Left lung (tissue), 14 donors: ENCODE measurements at places on chromosomes 4 and X. TPM values are rescaled to one million over a fixed set of nuclear protein-coding genes. Genes with fewer than 3 reads are reported as not detected.

ANKRD50 gene
- 40.7 TPM for total RNA-seq

LIN54 gene
- total RNA-seq, result 10.3 TPM

CFAP99 gene
- total RNA-seq, result 2.6 TPM

CFAP299 gene
- not detected for total RNA-seq

EREG gene
- 3.6 TPM for total RNA-seq

GRIA3 gene
- 0.37 TPM for total RNA-seq

STATH gene
- total RNA-seq, result not detected

DNA sequence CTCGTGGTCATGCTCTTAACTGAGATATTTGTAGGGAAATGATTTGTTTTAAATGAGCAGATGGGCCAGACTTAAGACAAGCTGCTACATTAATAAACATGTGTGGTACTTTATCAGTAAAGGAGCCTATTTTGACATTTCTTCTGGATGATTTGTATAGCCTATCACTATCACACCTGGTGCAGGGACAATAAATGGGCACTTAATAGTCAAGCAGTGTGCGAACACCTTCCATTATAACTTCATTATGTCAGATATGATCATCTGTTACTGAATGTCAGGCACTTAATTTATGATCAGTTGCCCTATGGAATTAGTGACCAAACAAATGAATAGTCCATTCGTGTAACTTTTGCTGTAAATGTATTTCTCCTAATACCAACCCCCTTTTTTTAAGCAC is 628.8 kb downstream of the ADGRL3 start:
- no peaks in the 10 kb centered on the region for H3K27me3 ChIP-seq
- H3K4me1 ChIP-seq, result no peaks in the 10 kb centered on the region
- no peak overlapping the region for H3K27ac ChIP-seq
- no peaks in the 10 kb centered on the region for H3K36me3 ChIP-seq
- DNase-seq, result no peak

DNA sequence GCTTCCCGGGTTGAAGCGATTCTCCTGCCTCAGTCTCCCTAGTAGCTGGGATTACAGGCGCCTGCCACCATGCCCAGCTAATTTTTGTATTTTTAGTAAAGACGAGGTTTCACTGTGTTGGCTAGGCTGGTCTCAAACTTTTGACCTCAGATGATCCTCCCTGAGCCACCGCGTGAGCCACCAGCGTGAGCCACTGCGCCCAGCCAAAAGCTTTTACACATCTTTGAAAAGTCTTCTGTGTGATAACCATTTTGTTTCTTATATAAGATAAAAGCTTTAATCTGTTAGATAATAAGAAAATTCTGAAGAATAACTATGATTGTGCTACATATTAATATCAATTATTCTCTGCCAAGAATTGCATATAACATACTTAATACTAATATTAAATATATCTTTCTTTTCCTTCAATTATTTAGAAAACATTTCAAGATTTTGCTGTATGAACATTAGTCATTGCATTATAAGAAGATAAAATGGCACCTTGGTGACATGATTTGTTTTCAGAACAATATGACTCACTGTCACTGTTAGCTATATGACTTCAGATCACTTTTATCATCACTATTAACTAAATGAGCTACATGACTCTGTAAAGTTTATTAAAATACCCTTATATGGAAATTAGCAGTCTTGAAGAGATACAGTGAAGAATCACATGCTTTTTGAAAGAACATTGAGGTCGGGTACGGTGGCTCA is 33.4 kb downstream of the RUFY3 start:
- no peaks in the 10 kb centered on the region for H3K4me1 ChIP-seq
- H3K27ac ChIP-seq, result peak overlapping the region; percentile 26
- DNase-seq, result no peak
- H3K27me3 ChIP-seq, result no peaks in the 10 kb centered on the region
- H3K4me3 ChIP-seq, result no peak overlapping the region
- no peaks in the 10 kb centered on the region for H3K36me3 ChIP-seq

DNA sequence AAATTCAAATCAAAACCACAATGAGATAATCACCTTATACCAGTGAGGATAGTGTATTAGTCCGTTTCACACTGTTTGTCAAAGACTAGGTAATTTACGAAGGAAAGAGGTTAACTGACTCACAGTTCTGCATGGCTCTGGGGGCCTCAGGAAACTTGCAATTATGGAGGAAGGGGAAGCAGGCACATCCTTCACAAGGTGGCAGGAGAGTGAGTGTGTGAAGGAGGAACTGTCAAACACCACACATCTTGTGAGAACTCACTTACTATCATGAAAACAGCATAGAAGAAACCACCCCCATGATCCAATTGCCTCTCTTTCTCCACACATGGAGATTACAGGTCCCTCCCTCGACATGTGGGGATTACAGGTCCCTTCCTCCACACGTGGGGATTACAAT is 54.7 kb upstream of the TRPC5 start:
- H3K36me3 ChIP-seq, result no peaks in the 10 kb centered on the region
- H3K4me3 ChIP-seq, result no peak overlapping the region
- H3K27ac ChIP-seq, result no peak overlapping the region
- no peak for DNase-seq
- H3K4me1 ChIP-seq, result no peaks in the 10 kb centered on the region

DNA sequence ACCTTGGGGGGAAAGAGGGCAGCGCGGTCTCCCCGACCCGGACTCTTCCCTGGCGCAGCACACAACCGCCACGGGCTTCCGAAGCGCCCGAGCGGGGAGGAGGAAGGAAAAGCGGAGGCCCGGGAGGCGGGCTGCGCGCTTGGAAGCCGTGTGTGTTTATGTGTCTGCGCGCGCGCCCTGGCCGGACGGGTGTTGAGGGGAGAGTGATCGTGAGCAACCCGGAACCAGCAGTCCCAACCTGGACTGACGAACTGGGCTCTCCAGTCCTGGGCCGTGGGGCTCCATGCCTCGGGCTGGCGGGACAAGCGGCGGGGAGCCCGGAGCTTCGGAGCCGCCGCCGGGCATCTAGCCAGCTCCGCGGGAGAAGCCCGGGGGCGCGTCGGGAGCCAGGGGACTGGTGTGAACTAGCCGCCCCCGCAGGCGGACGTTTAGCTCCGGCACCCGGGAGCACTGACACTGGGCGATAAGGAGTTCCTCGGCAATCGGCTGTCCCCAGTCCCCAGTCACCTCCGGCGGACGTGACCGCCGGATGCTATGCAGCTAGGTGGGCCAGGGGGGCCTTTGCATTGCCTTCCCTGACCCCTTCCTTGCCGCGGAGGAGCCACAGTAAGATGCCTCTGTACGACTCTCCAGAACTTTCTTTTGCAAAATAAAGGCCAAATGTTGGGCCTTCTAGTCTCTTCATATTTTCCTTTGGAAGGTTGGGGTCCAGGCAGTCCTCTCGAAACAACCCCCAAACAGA is 74.8 kb upstream of the BCOR start:
- DNase-seq, result peak; percentile 89
- peak overlapping the region; percentile 78 for H3K27ac ChIP-seq
- H3K4me1 ChIP-seq, result peaks cover 6% of the 10 kb centered on the region
- no peaks in the 10 kb centered on the region for H3K27me3 ChIP-seq
- no peaks in the 10 kb centered on the region for H3K36me3 ChIP-seq
- peak overlapping the region; percentile 25 for H3K4me3 ChIP-seq

- H3K27ac ChIP-seq, result no peak overlapping the region
- no peaks in the 10 kb centered on the region for H3K27me3 ChIP-seq
- no peak overlapping the region for H3K4me3 ChIP-seq
- no peaks in the 10 kb centered on the region for H3K36me3 ChIP-seq
- no peak for DNase-seq
These were observed 172.5 kb downstream of the PCDH18 start for GRCh38 chr4:137359691-137360315.

- no peak overlapping the region for H3K4me3 ChIP-seq
- H3K27ac ChIP-seq, result no peak overlapping the region
- H3K36me3 ChIP-seq, result no peaks in the 10 kb centered on the region
- H3K4me1 ChIP-seq, result no peaks in the 10 kb centered on the region
These were observed 130.2 kb downstream of the SH2D1A start for GRCh38 chrX:124476562-124476961.

GRCh38 chr4:89371614-89372013 is 64.0 kb upstream of the GPRIN3 start:
- H3K27ac ChIP-seq, result no peak overlapping the region
- H3K4me1 ChIP-seq, result no peaks in the 10 kb centered on the region
- no peaks in the 10 kb centered on the region for H3K27me3 ChIP-seq
- H3K4me3 ChIP-seq, result no peak overlapping the region

DNA sequence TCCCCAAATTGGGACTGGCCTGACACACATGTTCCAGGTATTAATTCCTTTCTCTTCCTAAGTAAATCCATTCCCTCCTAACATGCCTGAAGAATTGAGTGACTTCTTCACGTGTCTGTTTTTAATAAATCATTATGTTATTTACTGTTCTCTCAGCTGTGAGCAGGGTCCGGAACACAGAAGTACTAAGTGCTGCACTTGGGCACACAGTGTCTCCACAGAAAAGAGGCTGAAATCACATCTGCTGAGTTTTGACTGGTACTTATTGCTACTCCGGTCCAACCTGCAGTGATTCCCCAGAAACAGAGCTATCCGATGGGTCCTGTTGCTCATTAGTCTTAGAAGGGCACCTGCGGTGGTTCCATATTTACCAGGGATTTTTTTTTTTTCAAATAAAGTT is 202.6 kb downstream of the RBM46 start:
- H3K4me3 ChIP-seq, result no peak overlapping the region
- no peaks in the 10 kb centered on the region for H3K36me3 ChIP-seq
- no peaks in the 10 kb centered on the region for H3K27me3 ChIP-seq

GRCh38 chrX:149629730-149630387 is 1.7 kb downstream of the TMEM185A start:
- H3K4me1 ChIP-seq, result no peaks in the 10 kb centered on the region
- DNase-seq, result no peak
- H3K4me3 ChIP-seq, result peak overlapping the region; percentile 71
- no peaks in the 10 kb centered on the region for H3K27me3 ChIP-seq
- H3K36me3 ChIP-seq, result no peaks in the 10 kb centered on the region

- H3K27me3 ChIP-seq, result no peaks in the 10 kb centered on the region
- peak overlapping the region; percentile 35 for H3K27ac ChIP-seq
- no peak overlapping the region for H3K4me3 ChIP-seq
- H3K36me3 ChIP-seq, result no peaks in the 10 kb centered on the region
These were observed 253.2 kb downstream of the SPRY1 start for GRCh38 chr4:123649645-123650391.

DNA sequence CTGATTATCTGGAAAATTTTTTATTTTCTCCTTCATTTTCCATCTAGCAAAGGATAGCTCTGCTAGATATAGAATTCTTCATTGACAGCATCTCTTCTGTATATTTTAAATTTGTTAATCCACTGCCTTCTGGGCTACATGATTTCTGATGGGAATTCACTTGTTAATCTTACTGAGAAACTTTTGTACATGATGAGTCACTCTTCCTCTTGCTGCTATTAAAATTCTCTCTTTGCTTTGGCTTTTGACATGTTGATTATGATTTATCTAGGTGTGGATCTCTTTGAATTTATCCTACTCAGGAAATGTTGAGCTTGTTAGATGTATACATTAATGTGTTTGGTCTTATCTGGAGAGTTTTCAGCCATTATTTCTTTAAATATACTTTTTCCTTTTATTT is 27.5 kb downstream of the OR13H1 start:
- no peak overlapping the region for H3K27ac ChIP-seq
- peaks cover 15% of the 10 kb centered on the region for H3K27me3 ChIP-seq
- H3K4me1 ChIP-seq, result no peaks in the 10 kb centered on the region
- H3K4me3 ChIP-seq, result no peak overlapping the region
- no peak for DNase-seq

- DNase-seq, result no peak
- no peaks in the 10 kb centered on the region for H3K27me3 ChIP-seq
- H3K36me3 ChIP-seq, result no peaks in the 10 kb centered on the region
- no peak overlapping the region for H3K4me3 ChIP-seq
These were observed 30.3 kb downstream of the MAGEA1 start for GRCh38 chrX:153209347-153209746.

- no peaks in the 10 kb centered on the region for H3K27me3 ChIP-seq
- DNase-seq, result no peak
- H3K4me1 ChIP-seq, result no peaks in the 10 kb centered on the region
- H3K36me3 ChIP-seq, result no peaks in the 10 kb centered on the region
- H3K4me3 ChIP-seq, result no peak overlapping the region
These were observed 342.8 kb downstream of the FBXW7 start for GRCh38 chr4:152193059-152193458.

DNA sequence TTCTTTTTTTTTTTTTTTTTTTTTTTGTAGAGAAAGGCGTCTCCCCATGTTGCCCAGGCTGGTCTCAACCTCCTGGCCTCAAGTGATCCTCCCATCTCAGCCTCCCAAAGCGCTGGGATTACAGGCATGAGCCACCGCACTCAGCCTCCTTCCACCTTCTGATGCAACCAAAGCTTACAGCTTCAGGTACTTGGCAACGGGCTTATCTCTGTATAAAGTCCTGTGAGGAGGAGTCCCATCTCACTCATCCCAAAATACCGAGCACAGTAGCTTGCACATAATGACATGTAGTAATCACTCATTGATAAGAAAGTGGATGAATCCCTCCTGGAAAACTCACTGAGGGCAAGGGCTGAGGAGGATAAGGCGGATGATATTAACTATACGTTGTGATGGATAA is 19.1 kb downstream of the IRF2 start:
- H3K27ac ChIP-seq, result no peak overlapping the region
- H3K4me1 ChIP-seq, result peaks cover 88% of the 10 kb centered on the region
- no peaks in the 10 kb centered on the region for H3K27me3 ChIP-seq
- DNase-seq, result no peak
- no peak overlapping the region for H3K4me3 ChIP-seq
- peaks cover 8% of the 10 kb centered on the region for H3K36me3 ChIP-seq

DNA sequence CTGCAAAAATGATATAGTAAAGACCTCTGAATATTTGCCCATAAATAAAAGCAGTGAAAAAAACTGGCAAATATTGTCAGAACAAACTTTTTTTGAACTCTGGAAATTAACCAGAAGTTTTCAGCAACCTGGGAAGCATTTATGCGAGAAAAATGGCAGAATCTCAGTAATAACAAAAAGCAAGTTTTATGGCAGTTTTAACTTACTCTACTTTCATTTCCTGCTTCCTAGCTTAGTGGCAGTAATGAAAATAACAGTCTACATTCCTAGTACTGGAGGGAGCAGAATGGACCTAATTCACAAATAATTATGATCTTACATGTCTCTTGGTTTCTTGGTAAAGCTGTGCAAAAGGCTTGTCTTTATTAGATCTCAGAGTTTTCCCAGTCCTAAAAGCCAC is 460.1 kb downstream of the NAF1 start:
- no peaks in the 10 kb centered on the region for H3K4me1 ChIP-seq
- H3K36me3 ChIP-seq, result no peaks in the 10 kb centered on the region
- DNase-seq, result no peak
- H3K27ac ChIP-seq, result no peak overlapping the region

- no peaks in the 10 kb centered on the region for H3K27me3 ChIP-seq
- no peak overlapping the region for H3K27ac ChIP-seq
- H3K36me3 ChIP-seq, result no peaks in the 10 kb centered on the region
- DNase-seq, result no peak
- H3K4me1 ChIP-seq, result no peaks in the 10 kb centered on the region
These were observed 35.9 kb upstream of the RELL1 start for GRCh38 chr4:37721995-37722638.

GRCh38 chrX:49073601-49074575 is at the start of gene PRAF2:
PRAF2 (minus strand) TSS chrX:49074002; CDS start chrX:49073987, 15 bp downstream.
- H3K36me3 ChIP-seq, result peaks cover 27% of the 10 kb centered on the region
- peak within 1 kb of the TSS; percentile 58 for H3K4me3 ChIP-seq
- H3K27me3 ChIP-seq, result no peaks in the 10 kb centered on the region
- DNase-seq, result peak; percentile 93
- peak within 1 kb of the TSS; percentile 53 for H3K27ac ChIP-seq
